ENCODE measurements at places on chromosomes 1 and 21.
A peak's percentile ranks its signal among the peaks of the same experiment; 100 is the strongest.

- no peak overlapping the region for H3K4me3 ChIP-seq
- H3K27ac ChIP-seq, result no peak overlapping the region
- H3K27me3 ChIP-seq, result peaks cover 70% of the 10 kb centered on the region
- no peaks in the 10 kb centered on the region for H3K36me3 ChIP-seq
- peaks cover 1% of the 10 kb centered on the region for H3K4me1 ChIP-seq
Observed at GRCh38 chr21:38145104-38145503, 111.7 kb upstream of the KCNJ15 start.

- H3K27ac ChIP-seq, result peak overlapping the region; percentile 2
- no peaks in the 10 kb centered on the region for H3K27me3 ChIP-seq
- H3K4me1 ChIP-seq, result no peaks in the 10 kb centered on the region
- no peak for DNase-seq
- peaks cover 70% of the 10 kb centered on the region for H3K36me3 ChIP-seq
Observed at GRCh38 chr1:55070293-55071164, 31.2 kb downstream of the PCSK9 start.

DNA sequence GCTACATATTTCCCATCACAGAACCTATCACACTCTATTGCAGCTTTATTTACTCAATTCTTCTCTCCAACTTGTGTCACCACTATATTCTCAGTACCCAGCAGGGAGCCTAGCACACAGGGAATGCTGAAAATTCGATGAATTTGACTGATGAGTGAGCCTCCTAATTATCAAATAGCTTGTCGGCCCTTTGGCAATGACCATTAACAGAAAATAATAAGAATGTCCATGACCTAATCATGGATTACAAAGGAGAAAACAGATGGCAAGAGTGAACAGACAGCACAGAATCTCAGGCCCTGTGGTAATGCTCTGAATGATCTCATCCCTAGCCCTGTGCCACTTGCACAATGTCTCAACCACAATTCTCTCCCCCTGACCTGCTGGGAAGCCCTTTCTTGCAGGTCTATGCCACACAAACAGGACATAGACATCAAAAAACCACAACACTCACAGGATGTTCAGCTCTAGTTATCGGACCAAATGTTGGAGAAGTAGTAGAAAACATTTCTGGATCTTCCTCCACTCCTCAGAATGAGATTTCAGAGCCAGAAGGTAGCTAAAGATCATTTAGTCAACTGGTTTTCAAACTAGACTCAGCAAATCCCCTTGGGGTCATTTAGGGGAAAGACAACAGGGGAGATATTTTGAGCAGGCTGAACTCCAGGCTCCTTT lies 68.4 kb downstream of the LUZP1 start:
- H3K36me3 ChIP-seq, result no peaks in the 10 kb centered on the region
- DNase-seq, result no peak
- no peaks in the 10 kb centered on the region for H3K27me3 ChIP-seq
- peaks cover 41% of the 10 kb centered on the region for H3K4me1 ChIP-seq
- H3K4me3 ChIP-seq, result no peak overlapping the region

DNA sequence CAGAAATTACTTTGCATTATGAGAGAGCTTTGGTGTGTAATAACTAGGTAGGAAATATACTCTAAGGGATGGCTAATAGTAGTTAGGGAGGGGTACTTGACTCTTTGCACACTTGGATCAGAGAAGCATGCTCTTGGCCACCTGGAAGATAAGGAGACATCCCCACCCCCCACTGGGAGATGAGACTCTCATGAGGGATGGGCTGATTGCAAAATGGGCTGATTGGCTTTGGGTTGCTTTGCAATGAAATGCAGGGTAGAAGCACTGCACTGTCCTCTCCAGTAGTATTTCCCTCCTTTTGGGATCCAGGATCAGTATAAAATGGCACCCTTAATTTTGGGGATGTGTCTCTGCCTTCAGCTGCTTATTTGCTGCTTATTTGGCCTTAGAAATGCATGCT lies 71.2 kb upstream of the EPS8L3 start:
- H3K36me3 ChIP-seq, result no peaks in the 10 kb centered on the region
- no peak overlapping the region for H3K4me3 ChIP-seq
- no peak overlapping the region for H3K27ac ChIP-seq
- H3K27me3 ChIP-seq, result no peaks in the 10 kb centered on the region
- peaks cover 8% of the 10 kb centered on the region for H3K4me1 ChIP-seq
- DNase-seq, result no peak
